ENCODE measurements at places on chromosomes 2 and 18.

DNA sequence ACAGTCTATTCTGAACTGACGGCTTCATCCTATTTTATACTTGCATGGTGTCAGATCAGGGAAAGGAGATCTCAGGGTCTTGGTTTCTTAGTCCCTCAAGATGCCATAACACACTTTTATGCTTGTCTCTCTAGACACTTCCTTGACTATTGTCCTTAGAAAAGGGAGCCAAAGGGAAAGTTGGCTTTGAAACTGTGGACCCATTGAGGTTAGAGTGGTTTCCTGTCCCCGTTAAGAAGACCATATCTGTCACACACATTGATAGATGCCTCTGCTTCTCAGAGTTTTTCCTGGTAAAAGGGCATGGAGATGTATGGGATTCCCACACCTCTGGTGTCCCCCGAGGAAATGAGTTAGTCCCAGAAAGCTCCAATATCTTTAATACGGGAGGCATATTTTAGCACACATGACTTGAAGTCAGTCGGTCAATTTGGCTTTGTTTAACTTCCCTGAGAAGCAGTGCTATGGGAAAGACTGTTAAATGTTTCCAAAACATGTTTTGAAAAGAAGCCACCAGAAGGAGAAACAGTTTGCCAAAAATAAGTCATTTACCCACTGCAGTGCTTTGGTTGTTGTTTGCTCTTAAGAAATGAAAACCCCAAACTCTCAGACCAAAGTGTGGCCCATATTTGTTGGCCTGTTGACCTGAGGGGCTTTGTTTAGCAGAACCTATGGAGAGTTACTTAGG is 133.4 kb upstream of the CXCR4 start:
- no peak for DNase-seq

DNA sequence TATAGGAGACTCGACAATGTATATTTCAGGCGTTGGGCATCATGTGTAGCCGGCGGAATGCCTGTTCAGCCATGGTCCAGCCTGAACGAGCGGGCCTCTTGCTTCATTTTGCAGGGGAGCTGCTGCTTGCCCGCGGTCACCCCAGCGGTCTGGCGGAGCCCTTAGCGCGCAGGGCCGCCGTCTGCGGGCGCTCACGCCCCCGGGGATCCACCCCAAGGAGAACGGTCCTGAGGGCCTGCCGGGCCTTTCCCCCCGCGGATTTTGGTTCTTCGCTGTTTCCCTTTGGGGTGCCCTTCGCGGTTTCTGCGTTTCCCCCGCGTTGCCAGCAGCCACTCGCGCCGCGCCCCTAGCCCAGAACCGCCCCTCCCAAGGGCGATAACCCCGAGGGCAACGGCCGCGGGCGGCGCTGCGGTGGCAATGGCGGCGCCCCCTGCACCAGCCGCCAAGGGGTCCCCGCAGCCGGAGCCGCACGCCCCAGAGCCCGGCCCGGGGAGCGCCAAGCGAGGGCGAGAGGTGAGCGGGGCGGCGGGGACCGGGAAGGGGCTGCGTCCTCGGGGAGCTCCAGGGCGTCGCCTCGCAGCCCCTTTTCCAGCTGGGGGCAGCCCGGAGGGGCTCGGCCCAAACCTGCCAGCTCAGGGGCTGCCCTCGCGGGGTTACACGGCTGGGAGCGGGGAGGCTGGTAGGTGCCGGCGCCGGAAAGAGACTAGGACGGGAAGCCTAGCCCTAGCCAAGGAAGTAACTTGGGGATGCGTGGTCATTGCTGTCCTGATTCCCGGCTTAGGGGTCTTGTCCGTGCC is at the start of gene MFSD2B:
Gene MFSD2B, plus strand, starts transcription at position 406 of the 797 bp plus-strand sequence. Its CDS starts 12 bp downstream, at position 418.
- DNase-seq = no peak

DNA sequence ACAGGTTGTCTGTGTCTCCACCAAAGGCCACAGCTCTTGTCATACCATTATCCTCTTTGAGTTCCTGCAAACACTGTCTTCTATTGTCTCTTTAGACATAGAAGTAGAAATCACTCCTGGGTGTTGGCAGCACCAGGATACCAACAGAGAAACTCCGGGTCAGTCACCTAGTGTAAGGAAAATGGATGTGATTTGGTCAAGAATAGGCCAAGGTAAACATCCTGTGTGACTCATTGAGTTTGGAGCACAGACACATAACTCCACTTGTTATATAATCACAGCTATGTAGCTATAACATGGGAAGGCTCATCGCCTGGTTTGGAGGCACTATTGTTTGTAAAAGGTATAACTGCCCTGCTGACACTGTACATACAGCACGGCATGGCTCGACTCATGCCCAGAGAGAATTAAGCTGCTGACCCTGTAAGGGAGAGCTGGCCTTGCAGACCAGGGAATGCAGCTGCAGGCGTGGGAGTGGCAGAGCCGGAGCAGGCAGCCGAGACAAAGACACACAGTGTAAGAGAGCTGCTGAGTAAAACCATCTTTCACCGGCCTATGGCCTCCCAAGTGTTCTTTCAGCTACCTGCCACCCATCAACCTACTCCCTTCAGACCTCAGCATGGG is 3.4 kb upstream of the TXNL1 start:
- no peak for DNase-seq

DNA sequence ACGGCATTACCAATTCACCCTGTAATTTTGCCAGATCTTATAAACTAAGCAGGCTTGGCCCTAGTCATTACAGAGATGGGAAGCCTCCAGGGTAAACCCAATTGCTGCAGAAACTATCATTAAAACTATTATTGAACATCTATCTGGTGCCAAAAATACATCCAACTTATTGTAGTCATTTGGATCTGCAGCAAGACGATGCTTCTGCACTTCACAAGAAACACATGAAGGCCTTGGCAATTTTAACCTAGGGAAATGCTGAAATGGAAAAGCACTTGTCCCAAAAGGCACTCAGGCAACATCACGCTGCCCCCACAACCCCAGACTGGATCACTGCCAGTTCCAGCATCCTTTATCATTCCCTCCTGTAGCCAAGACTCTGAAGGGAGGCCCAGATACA is 85.3 kb upstream of the ACVR2A start:
- DNase-seq = no peak

GRCh38 chr2:157327200-157327599 is 1.6 kb upstream of the ERMN start:
- no peak for DNase-seq

DNA sequence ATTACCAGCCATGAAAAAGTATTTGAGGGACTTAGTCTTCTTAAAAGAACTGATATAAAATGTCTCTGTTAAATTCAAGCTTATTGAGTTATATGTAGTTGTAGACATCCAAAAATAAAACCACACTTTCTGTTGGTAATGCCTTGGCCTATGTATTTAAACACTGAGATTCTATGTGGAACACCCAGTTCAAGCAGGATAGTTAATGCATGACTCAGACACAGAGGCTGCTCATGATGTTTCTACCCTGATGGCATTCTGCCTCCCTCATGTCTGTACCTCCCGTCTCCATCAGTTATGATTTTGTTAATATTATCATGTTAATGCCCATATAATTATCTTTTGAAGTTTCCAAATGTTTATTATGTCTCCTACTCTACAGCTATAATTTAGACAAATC is 164.5 kb downstream of the XIRP2 start:
- DNase-seq = no peak

- no peak for DNase-seq
These were observed 82.5 kb downstream of the CERS6 start for GRCh38 chr2:168538534-168538933.

DNA sequence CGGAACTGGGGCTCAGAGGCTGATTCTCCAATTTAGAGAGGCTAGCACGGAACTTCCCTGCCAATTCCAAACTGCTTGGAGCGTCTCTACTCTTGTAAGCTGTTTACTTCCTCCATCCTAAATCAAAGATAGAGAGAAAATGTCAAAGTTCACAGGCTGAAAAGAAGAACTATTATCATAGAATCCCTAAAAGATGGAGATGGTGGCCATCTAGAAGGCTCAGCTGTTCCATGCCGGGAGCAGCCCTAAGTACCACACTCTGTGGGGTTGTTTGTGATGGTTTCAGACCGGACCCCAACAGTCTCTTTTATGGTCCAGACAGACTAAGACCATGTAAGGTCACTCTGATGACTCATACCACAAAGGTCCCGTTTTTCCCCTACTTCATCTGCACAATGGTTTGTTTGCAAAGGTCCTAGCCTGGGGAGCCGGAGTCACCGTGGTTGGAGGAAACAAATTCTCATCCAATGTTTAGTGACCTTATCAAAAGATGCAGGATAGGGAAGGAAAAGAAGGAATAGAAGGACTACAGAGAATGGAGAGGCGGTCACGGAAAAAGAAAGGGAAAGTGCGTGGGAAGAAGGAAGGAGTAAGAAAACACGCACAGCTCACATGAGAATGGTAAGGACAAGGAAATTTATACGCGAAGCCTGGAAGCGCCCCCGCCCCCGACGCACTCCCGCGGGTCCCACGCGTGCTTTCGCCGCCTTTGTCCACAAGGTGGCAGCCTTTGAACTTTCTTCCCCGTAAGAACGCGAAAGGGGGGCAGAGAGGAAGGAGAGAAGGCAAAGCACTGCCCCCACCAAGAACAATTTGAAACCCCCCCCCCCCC is 453 bp upstream of the ANTXR1 start:
- DNase-seq = no peak

Data from cortex of kidney (tissue), 1 donor.